ENCODE measurements at places on chromosomes 4 and X.

DNA sequence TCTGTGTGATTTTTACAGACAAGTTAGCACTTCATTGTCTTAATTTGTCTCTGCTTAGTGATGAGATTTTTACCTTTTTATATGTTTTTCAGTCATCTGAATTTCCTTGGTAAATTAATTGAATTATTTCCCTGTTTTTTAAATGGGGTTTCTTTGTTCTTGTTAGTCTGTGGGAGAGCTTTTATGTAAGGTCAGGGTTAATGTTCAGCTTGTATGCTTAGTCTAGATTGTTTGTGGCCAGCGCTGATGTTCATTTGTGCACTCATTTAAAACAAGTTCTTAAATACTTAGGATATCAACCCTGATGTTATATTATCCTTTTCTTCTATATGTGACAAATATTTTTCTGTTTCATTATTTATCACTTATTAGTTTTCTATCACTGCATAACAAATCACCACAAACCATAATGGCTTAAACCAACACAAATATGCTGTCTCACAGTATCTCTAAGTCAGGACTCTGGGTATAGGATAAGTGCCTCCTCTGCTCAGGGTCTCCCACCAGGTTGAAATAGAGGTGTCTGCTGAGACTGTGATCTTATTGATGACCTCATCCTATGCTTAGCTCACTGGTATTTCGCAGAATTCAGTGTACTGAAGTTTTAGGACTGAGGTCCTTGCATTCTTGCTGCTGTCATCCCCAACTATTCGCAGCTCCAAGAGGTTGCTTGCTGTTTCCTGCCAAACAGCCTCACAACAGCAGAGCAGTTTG, 53.2 kb downstream of the ATP10D start:
- no peak for DNase-seq

GRCh38 chrX:123215397-123216089, 31.5 kb downstream of the GRIA3 start:
- peak; percentile 4 for DNase-seq

DNA sequence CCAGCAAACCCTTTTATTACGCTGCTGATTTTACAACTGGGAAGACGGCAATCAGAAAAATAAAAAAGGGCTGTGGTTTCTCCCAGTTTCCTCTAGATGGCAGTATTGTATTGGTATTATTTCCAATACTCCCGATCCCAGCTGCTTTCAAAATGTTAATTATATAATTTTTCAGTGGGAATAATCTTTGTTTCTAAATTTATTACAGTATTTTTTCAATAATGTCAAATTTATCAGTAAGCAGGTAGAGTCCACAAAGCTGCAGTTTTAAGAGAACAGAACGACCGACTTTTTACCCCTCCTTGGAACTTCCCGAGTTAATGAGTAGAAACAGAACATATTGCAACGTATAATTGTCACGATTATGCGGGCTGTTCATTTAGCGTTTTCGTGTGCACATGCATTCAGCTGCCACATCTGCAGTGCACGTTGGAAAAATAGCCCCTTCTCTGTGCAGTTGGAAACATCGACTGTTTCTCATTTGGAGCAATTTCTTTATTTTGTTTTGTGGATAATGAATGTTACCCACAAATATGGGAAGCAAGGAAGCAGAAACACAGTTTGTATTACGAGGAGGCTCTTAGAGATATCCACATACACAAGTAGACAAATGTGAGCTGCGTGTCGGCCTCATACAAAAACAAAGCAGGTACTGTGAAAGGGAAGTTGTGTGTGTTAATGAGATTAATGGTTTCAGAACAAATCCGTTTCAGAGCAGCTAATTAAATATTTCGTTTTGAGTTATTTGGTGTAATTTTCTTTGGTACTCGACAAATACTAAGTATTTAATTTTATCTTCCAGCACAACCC, 188.0 kb downstream of the STIM2 start:
- peak; percentile 70 for DNase-seq

DNA sequence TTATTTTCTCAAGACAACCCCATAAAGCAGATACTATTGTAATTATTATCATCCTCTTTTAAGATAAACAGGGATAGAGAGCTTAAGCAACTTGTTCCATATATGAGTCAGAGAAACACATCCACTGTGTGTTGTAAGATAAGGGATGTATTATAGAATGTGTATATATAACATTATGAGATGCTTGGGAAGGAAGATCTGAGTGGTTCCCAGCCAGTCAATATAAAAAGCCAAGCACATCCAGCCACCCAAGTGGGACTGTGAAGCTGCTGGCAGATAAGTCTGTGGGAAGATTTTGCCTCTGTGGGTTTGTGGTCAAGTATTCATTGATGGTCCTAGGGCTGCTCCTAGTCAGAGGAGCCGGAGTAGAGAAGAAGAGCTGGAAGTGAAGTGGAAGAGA, 16.5 kb upstream of the BMPR1B start:
- DNase-seq, result no peak

DNA sequence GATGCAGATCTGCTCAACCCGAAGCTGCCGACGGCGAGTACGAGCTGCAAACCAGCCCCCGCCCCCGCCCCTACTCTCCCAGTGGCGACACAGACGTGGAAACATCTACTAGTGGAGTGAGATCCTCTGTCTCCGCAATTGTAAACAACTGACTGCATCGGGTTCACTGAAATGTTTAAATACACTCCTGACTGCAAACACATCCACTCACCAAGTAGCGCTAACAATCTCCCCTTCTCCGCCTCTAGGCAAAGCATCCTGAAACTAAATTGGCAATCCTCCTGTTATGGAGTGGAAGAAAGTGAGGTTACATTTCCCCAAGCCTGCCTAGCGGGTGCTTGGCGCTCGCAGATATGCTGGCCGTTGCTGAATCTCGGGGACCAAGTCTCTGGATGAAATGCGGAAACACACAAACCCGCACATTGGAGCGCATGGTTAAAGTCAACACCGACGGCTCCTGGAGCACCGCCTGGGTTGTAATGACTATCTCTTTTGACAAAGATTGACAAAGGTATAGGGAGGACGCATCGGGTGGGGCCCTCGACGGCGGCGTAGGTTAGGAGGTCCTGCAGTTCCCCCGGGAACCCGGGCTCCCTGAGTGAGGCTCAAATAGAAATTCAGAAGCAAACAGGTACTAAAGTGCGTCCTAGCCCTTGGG, 117.0 kb upstream of the TEX13C start:
- DNase-seq, result no peak

- no peak for DNase-seq
These were observed 46.6 kb upstream of the CXCL8 start for GRCh38 chr4:73693811-73694210.

DNA sequence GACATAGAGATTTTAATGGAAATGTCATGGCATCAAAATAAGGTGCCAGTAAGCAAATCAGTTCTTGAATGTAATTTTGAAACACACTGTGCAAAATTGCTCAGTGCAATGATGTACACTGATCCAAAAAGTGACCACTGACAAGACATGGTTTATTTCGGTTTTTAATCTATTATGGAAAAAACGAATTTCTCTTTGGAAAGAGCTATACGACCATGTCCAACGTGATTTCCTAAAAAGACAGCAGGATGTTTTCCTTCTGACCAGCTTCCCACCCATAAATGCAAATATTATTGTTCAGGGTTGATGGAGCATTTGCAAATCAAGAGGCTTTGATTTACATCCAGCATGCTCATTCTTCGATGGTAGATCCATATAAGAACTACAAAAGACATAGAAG, 17.1 kb upstream of the MAGEA1 start:
- DNase-seq, result no peak

DNA sequence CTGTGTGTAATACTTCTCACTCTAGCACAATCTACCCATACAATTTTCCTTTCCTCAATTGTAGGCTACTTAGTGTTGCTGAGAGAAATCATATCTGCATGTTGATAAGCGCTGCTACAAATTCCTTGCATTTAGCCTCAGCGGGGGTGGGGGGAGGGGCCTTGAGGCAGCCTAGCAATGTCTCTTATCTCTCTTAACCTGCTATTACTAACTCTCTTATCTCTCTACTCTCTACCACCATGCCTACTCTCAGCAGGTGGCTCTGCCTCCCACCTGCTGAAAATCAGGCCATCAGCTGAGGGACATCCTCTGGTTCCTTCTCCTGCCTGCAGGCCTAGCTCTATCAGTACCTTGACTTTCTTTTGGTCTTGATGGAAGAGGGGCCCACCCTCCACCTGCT, 98.9 kb downstream of the GPR82 start:
- DNase-seq, result no peak

DNA sequence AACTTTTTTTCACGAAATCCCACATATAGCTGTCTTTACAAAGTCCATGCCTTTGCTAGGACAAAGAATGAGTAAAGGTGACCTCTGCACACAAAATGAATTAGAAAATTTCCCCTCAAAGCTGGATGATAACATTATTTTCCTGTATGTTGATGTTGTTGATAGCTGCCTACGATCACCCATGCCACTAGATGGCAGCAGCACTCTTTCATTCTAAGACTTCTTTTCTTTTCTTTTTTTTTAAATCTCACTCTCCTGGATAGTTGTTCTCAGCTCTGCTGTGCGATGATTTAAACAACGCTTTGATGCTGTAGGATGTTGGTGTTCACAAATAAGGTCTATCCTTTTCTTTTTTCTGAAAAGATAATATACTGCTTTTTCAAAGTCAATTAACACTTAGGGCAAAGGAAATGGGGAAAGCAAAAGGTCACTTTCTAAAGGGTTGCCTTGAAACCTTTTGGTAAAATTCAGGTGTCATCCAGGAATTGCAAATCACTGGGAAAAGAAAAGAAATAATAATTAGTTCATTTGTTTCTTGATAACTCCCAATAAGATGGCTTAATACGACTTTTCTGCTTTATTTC, 266.8 kb downstream of the C4orf33 start:
- DNase-seq, result peak; percentile 88

DNA sequence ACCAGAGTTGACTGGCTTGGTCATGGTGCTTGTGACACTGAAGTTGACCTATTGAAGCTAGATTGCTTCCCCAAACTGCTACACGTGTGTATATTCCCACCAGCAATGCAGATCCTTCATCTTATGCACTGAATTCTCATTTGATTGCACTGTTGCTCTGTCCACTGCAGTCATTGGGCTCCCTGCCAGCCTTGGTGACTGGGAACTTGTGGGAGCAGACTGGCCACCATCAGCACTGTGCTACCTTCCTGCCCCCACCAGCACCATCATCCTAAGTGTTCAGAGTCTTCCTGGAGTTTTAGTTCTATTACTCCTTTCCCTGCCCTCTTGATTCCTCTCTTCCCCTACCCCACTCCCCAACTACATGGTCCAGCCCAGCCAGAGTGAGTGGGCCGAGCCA, 117.7 kb upstream of the PRPS2 start:
- no peak for DNase-seq

DNA sequence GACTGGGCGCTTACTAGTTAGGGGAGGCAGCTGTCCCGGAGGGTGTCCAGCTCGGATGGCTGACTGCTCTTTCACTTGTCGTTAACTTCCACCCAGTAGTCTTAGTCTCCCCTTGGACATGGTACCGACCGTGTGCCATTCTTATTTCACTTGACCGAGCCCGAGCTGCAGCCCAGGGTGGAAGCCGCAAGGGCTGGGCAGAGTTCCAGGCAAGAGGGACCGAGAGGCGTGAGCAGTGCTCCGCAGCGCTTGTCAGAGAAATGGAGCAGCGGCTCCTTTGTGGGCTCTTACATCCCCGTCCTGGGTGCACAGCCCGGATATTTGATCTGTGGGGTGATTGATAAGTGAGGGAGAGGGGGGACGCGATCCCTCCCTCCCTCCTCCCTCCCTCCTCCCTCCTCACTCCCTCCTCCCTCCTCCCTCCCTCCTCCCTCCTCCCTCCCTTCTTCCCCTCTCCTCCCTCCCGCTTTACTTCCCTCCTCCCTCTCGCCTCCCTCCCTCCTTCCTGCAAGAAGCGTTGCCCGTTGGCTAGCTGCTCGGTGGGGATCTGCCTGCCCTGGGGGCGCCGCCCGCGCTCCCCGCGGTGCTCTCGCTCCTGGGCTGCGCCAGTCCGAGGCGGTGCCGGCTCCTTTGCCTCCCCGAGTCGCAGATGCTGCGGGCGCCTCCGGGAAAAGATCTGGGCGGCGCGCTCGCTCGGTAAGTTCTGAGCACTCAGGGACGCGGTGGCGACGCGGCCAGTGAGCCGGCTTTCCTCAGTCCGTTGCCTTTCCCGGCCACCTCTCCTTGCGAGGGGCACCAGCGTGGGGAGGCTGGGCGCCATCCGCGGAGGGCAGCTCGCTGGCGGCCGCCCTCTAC, at the start of gene SLITRK2:
Gene SLITRK2, plus strand, starts transcription at position 499 of the 855 bp plus-strand sequence. CDS start 4,597 bp downstream, outside the sequence.
- DNase-seq, result peak; percentile 1

DNA sequence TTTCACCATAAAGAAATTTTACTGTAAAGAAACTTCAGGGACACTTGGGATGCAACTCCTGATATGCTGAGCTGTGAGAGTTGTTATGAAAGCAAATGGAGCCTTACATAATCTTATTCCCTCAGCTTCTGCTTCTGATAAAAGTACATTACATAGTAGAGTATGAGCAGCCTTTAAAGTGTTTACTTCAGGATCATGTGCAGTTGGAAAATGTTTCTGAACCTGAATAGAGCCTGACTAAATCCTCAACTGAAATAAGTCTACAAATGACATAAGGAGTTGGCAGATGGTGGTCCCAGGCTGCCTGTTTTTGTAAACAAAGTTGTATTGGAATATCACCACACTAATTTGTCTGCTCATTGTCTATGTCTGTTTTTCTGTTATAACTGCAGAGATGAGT, 19.3 kb downstream of the RASSF6 start:
- no peak for DNase-seq

Data from hematopoietic multipotent progenitor cell treated with erythropoietin and hydrocortisone succinate and interleukin-3 and kit ligand, for 6 days (in vitro differentiated cells).